ENCODE measurements at places on chromosomes 11 and 22. TPM values are rescaled to one million over a fixed set of nuclear protein-coding genes. Genes with fewer than 3 reads are reported as not detected.

DNA sequence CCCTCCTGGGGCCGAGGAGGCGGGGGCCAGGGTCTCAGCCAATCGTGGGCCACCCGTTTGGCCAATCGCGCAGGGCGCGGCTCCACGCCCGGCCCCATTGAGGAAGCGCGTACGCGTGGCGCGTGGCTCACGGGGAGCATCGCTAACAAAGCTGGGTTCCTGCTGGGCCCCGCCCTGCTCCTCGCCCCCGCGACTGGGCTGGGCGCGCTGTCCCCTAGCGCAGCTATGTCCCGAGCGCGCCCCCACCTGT is 614 bp upstream of the ASCL2 start:
- no peak overlapping the region for H3K4me3 ChIP-seq
- H3K4me1 ChIP-seq = peaks cover 18% of the 10 kb centered on the region
- H3K27me3 ChIP-seq = peaks cover 4% of the 10 kb centered on the region
- H3K27ac ChIP-seq = no peak overlapping the region

Gene PHOX2A
- not detected for total RNA-seq

DNA sequence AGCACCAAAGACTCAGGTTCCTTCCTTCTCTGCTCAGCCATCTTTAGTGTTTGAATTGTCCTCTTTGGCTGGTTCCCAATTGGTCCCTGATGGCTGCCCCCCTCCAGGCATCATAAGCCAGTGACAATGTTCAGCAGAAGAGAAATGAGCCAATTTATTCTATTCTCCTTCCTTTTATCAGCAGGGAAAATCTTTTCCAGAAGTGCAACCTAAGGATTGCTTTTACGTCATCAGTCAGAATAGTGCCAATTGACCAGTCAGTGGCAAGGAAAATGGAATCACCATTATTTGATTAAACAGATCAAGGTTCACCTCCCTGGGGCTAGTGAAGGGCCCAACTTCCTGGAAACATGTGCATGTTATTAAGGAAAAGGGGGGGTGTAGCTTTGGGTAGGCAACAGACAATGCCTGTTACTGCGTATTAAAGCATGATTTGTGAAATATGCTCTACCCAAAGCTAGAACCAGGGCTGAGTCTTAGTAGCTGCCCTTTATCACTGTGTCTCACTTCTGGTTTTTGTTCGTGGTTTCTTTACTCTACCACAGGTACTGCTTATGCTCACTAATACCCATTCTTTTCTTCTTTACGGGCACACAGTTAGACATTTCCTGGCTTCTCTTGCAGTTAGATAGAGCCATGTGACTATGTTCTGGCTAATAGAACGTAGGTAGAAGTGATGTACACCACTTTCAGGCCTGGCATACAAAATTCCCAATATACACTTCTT is 12.6 kb upstream of the DBX1 start:
- no peak overlapping the region for H3K4me3 ChIP-seq
- no peaks in the 10 kb centered on the region for H3K27me3 ChIP-seq
- H3K36me3 ChIP-seq = no peaks in the 10 kb centered on the region
- no peaks in the 10 kb centered on the region for H3K4me1 ChIP-seq

Gene BIK
- 4.1 TPM for total RNA-seq

Gene ABCC8
- total RNA-seq = not detected

- no peaks in the 10 kb centered on the region for H3K27me3 ChIP-seq
- H3K4me1 ChIP-seq = no peaks in the 10 kb centered on the region
- no peak overlapping the region for H3K27ac ChIP-seq
- DNase-seq = no peak
- no peaks in the 10 kb centered on the region for H3K36me3 ChIP-seq
These were observed 71.6 kb upstream of the AKIP1 start for GRCh38 chr11:8839306-8839956.

DNA sequence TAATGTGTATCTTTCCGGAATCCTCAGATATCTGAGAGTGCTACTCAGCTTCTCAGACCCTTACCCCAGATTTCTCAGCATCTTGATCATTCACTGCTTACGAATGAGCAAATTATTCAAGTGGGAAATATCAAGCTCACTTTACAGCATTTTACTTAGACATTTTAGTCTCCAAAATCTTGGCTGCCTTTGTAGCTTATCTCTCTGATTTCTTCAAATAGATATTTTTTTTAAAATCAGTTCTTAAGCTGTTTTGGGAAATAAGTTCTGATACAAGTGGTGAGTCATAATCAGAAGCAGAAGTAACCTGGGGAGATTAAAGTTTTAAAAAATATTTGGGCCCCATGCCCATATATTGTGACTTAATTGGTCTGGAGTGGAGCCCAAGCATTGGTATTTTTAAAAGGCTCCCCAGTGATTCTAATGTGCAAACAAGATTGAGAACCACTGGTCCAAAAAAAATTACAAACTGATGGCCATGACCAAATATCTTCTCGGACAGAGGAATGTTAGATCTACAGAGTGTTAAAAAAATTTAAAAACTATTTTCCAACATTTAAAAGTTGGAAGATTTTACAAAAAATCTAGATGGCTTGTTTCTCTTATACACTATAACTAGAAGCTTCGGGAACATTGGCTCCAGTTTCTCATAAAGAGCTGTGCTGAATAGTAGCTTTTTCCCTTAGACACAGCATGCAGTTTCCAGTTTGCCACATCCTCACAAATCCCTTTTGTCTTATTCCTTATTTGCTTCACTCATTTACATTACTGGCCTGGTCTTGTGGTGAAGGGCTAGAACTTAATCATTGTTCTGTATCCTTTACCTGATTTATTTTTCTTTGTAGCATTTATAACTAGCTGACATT is 87.8 kb upstream of the BMAL1 start:
- H3K4me1 ChIP-seq = no peaks in the 10 kb centered on the region
- no peaks in the 10 kb centered on the region for H3K27me3 ChIP-seq
- H3K36me3 ChIP-seq = no peaks in the 10 kb centered on the region
- DNase-seq = no peak

DNA sequence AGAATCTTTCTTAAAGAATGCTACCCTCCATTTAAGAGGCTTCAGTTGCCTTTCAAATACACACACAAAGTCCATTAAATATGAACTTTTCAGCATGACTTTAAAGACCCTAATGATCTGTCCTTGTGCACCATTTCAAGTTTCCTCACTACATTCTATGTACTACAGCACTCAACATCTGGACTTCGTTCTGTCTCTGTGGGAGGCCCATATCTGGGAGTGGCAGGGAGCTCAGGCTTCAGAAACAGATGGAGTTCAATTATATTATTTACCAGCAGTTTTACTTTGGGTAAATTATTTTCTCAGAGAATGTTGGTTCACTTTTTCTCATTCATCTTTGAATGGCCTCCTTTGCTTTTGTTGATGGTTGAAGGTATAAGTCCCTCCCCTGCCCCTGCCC is 67.4 kb downstream of the ANO3 start:
- DNase-seq = no peak
- no peak overlapping the region for H3K4me3 ChIP-seq
- H3K27ac ChIP-seq = no peak overlapping the region

- DNase-seq = no peak
- H3K4me1 ChIP-seq = no peaks in the 10 kb centered on the region
- H3K27ac ChIP-seq = no peak overlapping the region
- no peaks in the 10 kb centered on the region for H3K27me3 ChIP-seq
These were observed 5.5 kb downstream of the FOLR3 start for GRCh38 chr11:72141066-72141465.

GRCh38 chr11:47514825-47515647 is 37.9 kb downstream of the CELF1 start:
- no peaks in the 10 kb centered on the region for H3K36me3 ChIP-seq
- no peak for DNase-seq
- no peaks in the 10 kb centered on the region for H3K27me3 ChIP-seq
- no peak overlapping the region for H3K27ac ChIP-seq

- H3K27ac ChIP-seq = peak overlapping the region; percentile 72
- peak overlapping the region; percentile 63 for H3K4me3 ChIP-seq
- H3K36me3 ChIP-seq = peaks cover 5% of the 10 kb centered on the region
- DNase-seq = peak; percentile 38
- H3K4me1 ChIP-seq = peaks cover 30% of the 10 kb centered on the region
- H3K27me3 ChIP-seq = no peaks in the 10 kb centered on the region
These were observed 825 bp downstream of the FBXO3 start for GRCh38 chr11:33773404-33773986.

Gene MCM5
- total RNA-seq = 300 TPM

- H3K36me3 ChIP-seq = no peaks in the 10 kb centered on the region
- H3K27me3 ChIP-seq = no peaks in the 10 kb centered on the region
- no peaks in the 10 kb centered on the region for H3K4me1 ChIP-seq
- no peak for DNase-seq
- H3K27ac ChIP-seq = no peak overlapping the region
These were observed 17.9 kb downstream of the USH1C start for GRCh38 chr11:17526326-17526725.

Gene P2RX6
- 0.35 TPM for total RNA-seq

DNA sequence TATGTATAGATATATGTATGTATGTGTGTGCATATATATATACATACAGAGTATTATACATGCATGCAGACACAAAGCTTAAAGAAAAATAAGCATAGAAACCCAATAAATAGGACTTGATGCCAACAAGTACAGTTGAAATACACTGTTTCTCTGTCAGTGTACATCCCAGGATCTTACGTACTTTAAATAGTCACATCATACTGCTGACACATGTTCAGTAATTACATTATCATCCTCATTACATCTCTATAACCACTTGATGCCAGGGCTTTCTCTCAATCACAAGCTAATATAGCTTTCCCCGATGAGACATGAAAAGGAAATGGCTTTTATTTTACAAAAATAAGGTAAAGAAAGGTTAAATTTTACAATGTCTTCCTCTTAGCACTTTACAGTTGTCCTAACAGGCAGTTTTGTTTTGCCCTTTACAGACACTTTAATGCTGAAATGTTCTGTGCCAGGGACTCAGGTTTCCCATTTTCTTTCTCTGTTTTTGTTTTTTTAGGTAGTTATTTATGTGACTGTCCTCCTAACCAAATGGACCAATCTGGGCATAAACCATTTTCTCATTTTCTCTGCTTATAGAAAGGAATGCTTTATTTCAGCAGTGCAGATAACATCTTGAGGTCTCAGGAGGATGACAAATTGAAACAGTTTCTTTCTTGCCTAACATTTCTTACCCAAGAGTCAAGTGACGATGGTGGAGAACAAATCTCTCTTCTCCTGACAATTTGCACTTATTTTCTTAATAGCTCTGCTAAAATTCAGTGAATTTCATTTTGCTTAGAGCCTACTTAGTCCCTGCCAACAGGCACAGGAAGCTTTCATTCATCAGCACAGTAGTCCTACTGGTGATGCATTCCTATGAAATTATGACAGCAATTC is 350.2 kb downstream of the TTC28 start:
- H3K27ac ChIP-seq = no peak overlapping the region
- no peaks in the 10 kb centered on the region for H3K4me1 ChIP-seq
- no peak overlapping the region for H3K4me3 ChIP-seq
- no peak for DNase-seq

GRCh38 chr11:1229471-1230120 is 6.7 kb downstream of the MUC5B start:
- H3K4me3 ChIP-seq = no peak overlapping the region
- no peak for DNase-seq
- H3K36me3 ChIP-seq = no peaks in the 10 kb centered on the region
- no peaks in the 10 kb centered on the region for H3K4me1 ChIP-seq

Measured in CD8-positive, alpha-beta memory T cell (primary cell).